Stimulated activated CD8-positive, alpha-beta memory T cell treated with anti-CD3 and anti-CD28 coated beads, Interleukin-7, amount 100 ng/mL, for 48 hours (primary cell): ENCODE measurements at places on chromosomes 7 and 10.

GRCh38 chr10:19683960-19684359 is 132.3 kb upstream of the PLXDC2 start:
- no peak for DNase-seq

- DNase-seq: no peak
These were observed 145.4 kb upstream of the ASAH2 start for GRCh38 chr10:50396491-50397311.

DNA sequence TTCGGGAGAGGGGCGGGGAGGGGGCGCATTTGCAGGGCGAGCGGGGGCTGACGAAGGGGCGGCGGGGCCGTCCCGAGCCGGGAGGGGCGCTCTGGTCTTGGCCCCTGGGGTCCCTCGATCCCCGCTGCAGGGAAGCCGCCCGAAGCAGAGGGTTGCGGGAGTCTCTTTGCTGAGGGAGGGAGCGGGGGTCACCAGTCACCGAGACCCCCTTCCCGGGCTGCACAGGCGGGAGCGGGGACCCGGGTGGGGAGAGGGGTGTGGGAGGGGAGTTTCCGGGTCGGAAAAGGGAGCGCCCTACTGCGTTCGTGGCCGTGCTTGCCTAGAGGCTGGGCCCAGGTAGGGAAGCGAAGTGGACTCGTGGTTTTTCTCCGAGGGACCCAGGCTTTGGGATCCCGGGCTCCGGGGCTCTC is 422 bp downstream of the AP1S1 start:
- no peak for DNase-seq

GRCh38 chr7:100506356-100506923 is 22.7 kb downstream of the NYAP1 start:
- DNase-seq: no peak

- DNase-seq: no peak
These were observed 47.7 kb downstream of the VIPR2 start for GRCh38 chr7:159096736-159097581.

GRCh38 chr7:148182264-148182663 is 408.3 kb upstream of the C7orf33 start:
- no peak for DNase-seq

DNA sequence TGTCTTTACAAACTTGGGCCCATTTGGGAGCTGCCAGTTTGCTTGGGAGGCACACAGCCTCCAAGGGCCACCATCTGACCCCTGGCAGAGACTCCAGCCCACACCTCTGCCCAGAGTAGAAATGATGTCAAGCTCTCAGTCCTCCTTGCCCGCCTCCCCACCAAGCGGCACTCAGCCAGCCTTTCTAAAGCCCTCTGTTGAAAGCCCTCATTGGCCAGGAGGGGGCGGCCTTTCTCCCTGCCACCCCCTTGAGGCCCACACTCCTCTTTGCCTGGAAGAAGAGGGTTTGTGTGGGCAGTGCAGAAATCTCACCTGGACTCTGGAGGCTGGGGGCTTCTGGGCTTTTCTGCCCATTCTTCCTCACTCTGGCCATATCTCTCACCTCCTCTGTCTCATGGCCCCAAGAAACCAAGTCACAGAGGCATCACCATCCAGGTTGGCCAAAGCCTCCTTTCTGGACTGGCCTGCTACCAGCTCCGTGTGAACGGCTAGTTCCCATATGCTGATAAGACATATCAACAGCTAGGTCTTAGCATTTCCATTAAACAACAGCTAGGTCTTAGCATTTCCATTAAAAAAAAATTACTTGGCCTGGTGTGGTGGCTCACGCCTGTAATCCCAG is 36.1 kb downstream of the UBTD1 start:
- DNase-seq: no peak

- no peak for DNase-seq
These were observed 27.9 kb downstream of the EDRF1 start for GRCh38 chr10:125747417-125747816.

GRCh38 chr10:114697061-114697598 is 39.1 kb upstream of the ABLIM1 start:
- no peak for DNase-seq

GRCh38 chr7:121395494-121395960 is 581 bp downstream of the FAM3C start:
- peak; percentile 33 for DNase-seq

- no peak for DNase-seq
These were observed 19.1 kb downstream of the ATOH7 start for GRCh38 chr10:68212721-68213352.

DNA sequence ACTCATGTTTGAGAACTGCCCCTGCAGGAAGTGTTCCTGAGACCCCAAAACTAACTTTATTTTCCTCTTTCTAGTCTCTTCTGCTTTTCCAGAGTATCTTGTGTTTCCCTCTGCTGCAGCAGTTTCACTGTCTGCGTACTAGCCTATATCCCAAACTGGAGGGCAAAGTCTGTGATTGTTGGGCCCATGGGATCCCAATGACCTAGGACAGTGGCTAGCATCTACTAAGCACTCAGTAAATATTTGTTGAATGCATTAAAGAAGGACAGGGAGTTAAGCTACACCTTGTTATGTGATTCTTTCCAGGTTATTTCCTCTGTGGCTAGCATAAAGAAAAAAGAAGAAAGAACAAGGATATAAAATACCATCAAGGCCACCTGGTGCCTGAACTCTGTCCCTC is 210.6 kb upstream of the PHYHIPL start:
- DNase-seq: no peak

DNA sequence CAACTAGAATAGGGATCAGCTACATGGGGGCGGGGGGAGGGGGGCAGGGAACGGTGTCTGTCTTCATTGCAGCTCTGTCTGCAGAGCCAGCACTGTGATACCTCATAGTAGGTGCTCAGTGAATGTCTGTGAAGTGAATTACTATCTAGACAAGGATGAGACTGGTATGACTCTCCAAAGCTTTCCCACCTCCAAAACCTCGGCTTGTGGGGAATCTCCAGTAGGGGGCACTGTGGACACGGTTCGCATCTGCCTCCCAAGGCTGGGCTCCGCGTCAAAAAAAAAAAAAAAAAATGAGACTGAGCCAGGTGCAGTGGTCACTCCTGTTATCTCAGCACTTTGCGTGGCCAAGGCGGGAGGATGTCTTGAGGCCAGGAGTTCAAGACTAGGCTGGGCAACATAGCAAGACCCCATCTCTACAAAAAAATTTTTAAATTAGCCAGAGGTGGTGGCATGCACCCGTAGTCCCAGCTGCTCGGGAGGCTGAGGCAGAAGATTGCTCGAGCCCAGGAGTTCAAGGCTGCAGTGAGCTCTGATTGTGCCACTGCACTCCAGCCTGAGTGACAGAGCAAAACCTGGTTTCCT is 9.6 kb downstream of the TRIM56 start:
- DNase-seq: peak; percentile 18

GRCh38 chr7:5012985-5013384 is 32.7 kb upstream of the RBAK start:
- no peak for DNase-seq

DNA sequence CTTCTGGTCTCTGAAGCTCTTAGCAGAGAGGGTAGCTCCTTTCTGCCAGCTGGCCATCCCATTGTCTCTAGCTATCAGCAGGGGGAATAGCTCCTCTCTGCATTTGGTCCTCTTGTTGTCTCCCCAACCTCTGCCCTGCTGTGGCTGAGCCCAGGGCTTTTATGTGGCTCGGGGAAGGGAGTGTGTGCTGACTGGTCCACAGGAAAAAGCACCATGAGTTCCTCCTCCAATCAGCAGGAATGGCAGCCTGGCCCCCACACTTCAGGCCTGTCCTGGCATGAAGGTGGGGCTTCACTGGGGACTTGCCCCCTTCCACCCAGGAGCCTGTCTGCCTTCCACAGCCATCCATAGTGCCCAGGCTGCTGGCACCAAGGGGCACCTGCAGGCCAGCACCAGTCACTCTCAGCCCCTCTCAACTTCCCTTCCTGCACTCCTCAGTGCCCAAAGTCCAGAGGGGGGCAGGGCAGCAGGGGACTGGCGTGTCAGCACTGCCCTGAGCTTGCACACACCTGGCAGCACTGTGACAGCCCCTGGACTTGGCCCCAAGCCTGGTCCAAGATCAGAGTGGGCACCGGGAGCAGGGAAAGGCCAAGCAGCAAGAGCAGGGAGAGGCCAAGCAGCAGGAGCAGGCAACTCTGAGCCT is 36.2 kb downstream of the NOLC1 start:
- DNase-seq: no peak

DNA sequence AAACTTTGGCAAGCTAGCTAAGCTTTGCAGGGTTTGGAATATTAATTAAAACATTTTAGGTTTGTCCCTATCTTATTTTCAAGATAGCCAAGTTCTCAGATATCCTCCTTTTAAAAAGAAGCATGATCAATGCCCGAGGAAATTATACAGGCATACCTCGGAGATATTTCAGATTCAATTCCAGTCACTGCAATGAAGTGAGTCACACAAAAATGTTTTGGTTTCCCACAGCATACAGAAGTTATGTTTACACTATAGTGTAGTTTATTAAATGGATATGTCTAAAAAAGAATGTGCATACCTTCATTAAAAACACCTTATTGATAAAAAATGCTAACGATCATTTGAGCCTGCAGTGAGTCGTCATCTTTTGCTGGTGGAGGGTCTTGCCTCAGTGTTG is 382.9 kb upstream of the NPVF start:
- no peak for DNase-seq

DNA sequence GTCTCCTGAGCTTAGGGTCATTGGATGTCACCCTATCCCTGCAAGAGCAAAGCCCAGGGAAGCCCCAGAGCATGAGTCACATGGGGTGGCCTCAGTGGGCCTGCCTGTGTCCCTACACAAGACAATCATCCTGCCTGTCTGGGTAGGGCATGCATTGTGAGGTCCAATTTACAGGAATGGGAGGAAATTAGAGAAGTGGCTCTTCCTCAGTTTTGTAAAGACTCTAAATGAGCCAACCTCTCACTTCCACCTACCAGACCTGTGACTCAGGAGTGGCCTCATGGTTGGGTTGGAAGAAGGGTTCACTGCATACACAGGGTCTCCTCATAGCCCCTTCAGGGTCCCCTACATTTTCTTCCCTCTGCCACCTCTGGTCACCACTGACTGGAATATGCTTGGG is 43.6 kb upstream of the SMNDC1 start:
- no peak for DNase-seq

DNA sequence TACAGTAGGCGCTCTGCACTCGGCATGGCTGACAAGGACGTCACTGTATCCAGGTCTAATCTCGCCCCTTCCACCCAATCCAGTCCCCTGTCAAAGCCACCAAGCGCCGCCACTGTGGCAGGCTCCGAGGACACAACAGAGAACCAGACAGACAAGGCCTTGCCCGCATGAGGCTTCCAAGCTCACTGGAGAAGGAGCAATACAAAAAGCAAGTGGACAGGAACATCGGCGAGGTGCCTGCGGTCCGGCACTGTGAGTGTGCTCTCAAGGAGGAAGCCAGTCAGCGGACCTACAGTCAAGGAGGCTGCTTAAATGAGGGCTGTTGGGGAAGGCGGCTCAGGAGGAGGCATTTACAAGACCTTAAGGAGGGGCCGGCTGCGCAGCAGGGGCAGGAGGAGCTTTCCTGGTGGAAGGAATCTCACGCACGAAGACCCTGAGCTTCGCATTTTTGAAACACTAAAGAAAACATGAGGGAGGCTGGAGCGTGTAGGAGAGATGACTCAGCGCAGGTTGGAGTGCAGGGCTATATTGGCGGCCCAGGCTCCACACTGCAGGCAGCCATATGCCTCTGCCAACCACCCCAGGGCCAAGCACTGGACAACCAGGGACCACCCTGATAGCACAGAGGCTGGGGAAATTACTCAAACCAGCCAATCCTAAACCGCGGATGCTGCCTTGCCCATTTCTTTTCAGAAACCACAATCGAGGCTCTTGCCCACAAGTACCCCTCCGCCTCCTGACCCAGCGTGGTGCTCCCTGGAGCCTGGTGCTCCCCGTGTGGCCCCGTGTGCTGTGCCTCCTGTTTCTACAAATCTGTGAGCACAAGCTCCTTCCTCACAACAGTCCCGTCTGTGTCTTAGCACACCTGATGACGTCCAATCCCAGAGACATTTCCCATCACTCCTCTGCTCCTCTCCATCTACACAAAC is 28.9 kb downstream of the GNA12 start:
- no peak for DNase-seq

GRCh38 chr7:33039257-33039902 is 23.2 kb downstream of the NT5C3A start:
- DNase-seq: no peak

- DNase-seq: no peak
These were observed 73.2 kb downstream of the CALD1 start for GRCh38 chr7:134852625-134853024.

GRCh38 chr7:140544388-140544826 is 65.1 kb upstream of the MKRN1 start:
- no peak for DNase-seq

GRCh38 chr7:130486114-130486953 is 5.6 kb upstream of the MEST start:
- no peak for DNase-seq

GRCh38 chr10:86334488-86335085 is 32.0 kb downstream of the GRID1 start:
- no peak for DNase-seq

- DNase-seq: no peak
These were observed 95.2 kb downstream of the PFKFB3 start for GRCh38 chr10:6297951-6298381.

DNA sequence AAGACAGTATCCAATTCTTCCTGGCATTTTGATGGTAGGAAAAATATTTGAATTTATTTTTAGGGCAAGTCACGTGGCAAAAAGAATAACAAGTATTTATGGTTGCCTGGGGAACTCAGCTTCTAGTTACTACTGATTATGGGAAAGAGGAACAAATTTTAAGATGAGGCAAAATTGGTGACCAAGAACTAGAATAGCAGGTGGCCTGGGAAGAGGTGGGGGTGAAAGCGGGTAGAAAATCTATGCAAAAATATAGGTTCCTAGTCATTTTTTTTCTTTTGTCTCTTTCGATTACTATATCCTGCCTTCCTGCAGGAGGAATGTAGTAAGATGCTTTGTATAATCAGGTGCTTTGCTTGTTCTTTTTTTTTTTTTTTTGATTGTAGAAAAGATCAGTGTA is 27.8 kb downstream of the ENTPD1 start:
- no peak for DNase-seq

DNA sequence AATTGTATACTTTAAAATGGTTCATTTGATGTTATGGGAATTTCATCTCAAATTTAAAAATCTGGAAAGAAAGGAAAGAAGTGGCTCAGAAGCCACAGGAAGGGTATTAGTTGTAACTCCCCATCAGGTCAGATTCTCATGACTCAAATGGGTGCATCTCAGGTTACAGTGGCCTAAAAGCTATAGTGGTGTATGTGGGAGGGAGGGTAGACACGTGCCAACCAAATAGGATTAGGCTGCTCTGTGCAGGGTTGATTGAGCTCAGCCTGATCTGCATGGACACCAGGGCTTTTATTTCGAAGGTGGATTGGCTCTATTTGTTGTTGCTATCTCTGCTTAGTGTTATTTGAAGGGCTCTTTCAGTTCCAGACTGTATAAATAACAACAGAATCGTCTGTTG is 121.5 kb upstream of the PRR15 start:
- DNase-seq: no peak

- DNase-seq: no peak
These were observed 18.8 kb upstream of the AOAH start for GRCh38 chr7:36742911-36743775.

- DNase-seq: no peak
These were observed 2.4 kb downstream of the EIF4H start for GRCh38 chr7:74176555-74176954.

GRCh38 chr7:80334196-80334595 is 177.7 kb downstream of the GNAT3 start:
- no peak for DNase-seq
